ENCODE measurements at places on chromosomes 1 and 21.

GRCh38 chr1:50378770-50379169, 44.5 kb downstream of the DMRTA2 start:
- no peak for DNase-seq

- DNase-seq: no peak
These were observed 1347.2 kb upstream of the B3GALT2 start for GRCh38 chr1:194533641-194534040.

DNA sequence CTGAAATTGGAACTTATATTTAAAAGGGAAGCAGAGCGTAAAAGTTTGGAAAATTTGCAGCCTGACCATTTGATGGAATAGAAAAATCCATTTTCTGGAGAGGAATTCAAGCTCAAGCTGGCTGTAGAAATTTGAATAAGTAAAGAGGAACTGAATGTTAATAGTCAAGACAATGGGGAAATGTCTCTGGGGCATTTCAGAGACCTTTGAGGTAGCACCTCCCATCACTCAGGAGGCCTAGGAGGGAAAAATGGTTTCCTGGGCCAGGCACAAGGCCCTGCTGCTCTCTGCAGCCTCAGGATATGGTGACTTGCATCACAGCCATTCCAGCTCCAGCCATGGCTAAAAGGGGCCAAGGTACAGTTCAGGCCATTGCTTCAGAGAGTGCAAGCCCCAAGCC, 17.6 kb upstream of the TSHB start:
- no peak for DNase-seq

DNA sequence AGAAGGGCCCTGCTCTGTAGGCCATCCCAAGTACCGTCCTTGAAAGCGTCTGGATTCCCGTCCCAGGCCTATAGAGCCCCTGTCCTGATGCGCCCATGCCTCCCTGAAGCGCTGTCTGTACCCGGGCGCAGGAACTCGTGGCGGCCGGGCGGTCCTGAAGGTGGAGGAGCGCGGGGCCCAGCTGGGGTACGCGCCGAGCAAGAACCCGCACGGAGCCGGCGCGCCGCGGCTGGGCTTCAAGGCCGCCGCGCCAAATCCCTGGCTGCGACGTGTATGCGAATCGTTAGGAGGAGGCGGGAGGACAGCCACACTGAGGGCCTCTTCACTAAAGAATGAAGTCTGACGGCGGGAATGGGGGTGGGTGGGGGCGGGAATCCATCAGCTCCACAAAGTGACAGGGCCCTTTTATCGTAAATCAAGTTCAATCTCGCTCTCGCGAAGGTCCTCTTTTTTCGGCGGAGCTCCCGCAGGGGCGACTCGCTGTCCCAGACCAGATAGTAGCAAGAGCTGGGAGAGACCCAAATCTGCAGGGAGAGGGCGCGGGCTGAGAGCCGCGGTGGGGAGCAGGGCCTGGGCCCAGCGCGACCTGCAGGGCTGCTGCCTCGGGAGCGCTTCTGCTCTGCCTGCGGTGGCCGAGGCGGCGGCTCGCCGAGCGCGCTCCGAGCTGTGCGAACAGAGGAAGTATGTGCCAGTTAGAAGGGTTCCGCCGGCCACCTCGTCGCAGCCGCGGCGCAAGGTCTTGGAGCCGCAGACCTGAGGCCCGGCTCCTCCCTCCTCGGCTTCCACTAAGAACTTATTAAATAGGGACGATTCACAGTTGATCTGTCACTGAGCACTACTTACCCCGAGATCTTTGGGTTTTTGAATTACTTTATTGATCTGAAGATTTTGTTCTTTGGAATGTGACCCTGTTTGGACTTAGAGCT, 10.4 kb downstream of the BARHL2 start:
- no peak for DNase-seq

Measured in C1 segment of cervical spinal cord (tissue), 14 donors.